ENCODE measurements at places on chromosomes 7 and 10.
A peak's percentile ranks its signal among the peaks of the same experiment; 100 is the strongest.

GRCh38 chr10:77604063-77604462, 33.5 kb downstream of the KCNMA1 start:
- DNase-seq, result no peak

DNA sequence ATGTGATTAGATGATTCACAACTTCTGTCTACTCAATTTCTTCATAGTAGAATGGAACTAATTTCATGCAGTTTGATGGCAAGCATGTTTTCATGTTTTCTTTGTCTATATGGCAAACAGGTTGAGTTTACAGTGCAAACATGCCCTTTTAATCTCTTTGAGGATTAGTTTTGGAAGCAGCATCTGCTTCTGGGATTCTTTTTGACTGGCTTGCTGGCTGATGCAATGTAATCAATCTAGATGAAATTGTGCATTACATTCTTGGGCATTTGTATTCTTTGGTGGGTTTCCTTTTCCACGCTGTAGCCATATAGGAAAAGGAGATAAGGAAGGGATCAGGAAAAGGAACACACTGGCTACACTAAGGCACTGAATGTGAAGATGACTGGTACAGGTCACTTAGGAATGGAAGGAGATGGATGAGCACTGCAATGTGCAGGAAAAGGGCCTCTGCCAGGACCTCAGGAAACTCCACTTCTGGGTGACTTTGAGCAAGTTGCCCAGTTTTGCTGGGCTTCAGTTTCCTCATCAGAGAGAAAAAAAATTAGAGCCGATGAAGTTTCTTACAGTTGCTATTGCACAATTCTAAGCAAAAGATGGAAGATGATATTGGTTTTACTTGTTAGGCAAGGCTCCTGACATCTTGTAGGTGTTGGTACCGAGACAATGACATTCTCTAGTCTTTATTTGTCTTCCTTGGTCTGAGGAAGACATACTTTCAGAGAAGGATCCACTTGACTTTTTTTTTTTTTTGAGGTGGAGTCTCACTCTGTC, 269.1 kb downstream of the SUGCT start:
- DNase-seq, result no peak

DNA sequence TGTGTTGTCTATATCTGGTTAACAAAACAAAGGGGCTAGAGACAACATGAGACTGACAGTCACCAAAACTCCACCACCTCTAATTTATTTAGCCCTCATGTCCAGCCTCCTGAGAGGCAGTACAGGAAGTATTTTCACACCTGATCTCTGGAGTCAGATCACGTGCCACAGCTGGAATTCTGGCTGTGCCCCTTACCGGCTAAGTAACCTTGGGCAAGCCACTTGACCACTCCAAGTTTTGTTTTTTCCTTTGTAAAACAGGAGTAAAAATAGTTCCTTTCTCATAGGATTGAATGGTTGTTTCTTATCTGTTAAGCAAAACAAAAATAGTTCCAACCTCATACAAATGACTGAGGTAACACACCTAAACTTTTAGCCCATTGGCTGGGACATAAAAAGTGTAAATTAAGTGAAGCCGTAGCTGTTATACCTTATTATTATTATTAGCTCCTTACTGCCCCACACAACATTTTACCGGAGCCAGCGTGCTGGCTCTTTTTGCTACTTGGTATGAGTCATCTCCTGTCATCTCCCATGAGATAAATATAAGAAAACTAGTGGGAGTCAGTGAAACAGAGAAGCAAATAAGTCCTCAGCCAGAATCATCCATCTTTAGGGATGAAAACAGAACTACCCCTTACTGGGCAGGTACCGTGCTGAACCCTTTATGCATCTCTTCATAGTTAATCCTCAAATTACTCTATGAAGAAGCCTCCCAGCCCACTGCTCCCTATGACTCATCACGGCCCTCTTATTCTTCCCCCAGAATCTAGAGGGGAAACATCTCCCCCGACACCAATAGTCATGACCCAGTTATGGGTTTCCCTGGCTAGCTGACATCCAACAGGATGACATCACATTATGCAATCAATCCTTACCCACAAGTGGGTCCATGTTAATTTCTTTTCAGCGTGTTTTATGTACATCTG, 44.9 kb downstream of the PPP1R3C start:
- DNase-seq, result peak; percentile 14

DNA sequence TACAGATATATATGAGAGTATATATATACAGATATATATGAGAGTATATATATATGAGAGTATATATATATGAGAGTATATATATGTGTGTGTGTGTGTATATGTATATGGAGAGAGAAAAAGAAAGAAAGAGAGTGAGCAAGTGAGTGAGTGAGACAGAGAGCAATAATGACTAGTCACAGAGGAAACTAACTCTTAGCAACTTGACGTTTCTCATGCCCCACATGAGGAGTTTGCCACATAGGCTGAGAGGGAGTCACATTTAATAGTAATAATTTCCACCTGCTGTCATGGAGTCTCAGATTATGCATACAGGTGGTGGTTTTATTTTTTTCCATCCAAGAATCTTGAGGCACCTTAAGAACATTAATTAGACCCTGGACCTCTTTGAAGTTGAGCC, 199.9 kb downstream of the GATA3 start:
- DNase-seq, result no peak

DNA sequence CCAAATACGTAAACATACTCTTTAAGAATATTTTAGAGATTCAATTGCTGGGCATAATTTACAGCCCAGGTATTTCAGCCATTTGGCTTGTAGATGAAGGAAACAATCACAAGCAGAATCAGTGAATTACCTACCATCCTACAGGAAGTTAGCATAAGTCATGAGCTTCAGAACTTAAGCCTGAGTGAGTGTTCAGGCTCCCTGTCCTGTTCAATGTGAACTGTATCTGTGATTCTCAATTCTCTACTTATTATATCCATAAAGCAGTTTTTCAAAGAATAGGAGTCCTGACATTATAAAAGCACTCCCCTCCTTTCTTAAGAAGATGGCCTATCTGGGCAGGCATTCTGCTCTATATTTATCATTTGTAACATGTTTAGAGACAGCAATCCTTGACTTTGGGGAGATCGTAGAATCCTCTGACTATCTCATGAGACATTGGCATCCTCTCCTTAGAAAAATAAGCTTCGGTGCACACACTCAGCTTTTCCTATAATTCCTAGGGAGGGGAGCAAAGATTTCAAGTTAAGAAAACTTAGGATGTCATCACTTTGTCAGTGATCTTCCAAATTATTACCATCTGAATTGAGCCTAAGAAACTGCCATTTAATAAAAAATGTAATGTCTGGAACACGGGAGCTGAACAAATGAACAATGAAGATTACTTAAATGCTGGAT, 645.2 kb upstream of the IGFBP3 start:
- no peak for DNase-seq

GRCh38 chr7:145644426-145645134, 472.0 kb upstream of the CNTNAP2 start:
- DNase-seq, result no peak

DNA sequence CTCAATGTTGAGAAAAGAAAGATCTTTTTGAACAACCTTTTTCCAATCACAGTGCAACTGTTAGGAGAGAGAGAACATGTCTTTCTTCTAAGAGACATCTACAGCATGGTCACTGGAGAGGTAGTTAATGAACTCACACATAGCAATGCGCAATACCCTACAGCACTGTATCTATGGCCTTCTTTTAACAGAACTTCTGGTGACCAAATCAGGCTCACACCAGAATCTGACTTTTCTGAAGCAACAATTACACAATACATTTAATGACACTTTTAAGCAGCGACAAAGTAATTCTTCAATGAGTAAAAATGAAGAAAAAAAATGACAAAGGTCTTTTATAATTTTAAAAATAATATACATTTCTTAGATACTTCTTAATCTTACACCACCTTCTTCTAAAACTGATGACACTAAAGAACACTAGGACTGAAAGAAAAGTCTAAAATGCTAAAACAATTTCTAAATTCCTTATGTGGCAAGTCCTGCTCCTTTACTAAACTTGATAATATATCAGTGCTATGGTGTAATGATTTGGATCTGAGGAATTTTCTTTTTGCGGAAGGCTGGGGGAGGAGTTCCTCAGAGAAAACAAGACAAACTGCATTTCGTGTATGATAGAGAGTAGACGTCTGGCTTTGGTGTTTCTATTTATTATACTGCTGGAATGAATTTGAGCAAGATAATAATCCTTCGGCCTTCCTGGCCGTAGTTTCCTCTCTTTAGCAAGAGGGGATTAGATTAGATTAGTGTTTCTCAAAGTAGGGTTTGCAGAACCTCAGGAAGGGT, 166.3 kb downstream of the ZNF438 start:
- DNase-seq, result no peak

- DNase-seq, result no peak
Measured at GRCh38 chr7:65968256-65969185, 13.5 kb downstream of the GUSB start.

GRCh38 chr7:44217852-44218402, 17.1 kb downstream of the YKT6 start:
- no peak for DNase-seq

DNA sequence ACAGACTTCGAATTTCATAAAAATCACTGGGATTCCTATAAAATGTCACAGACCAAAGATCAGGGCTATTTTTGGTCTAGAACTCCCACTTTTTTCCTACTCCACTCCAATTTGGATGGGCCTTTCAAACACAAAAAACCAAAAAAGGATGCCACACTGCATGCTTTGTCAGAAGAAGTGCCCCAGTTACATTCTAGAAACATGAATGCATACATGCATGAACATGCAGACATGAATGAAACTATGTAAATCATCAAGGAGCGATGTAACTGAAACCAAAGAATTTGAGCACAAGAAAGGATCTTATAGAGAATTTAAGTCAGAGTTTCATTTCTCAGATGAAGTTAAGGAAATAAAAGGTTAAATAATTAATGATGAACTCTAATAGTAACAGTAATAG, 31.8 kb upstream of the FAM133B start:
- DNase-seq, result no peak

Measured in Kasumi-1 (cell line).